ENCODE measurements at places on chromosomes 3 and 15. TPM values are rescaled to one million over a fixed set of nuclear protein-coding genes. Genes with fewer than 3 reads are reported as not detected.

CFAP161 gene
- total RNA-seq: not detected

UTS2B gene
- not detected for total RNA-seq

MPI gene
- 33.9 TPM for total RNA-seq

RPL4 gene
- 5,368 TPM for total RNA-seq

ERICH6 gene
- total RNA-seq: 0.10 TPM

CEMIP gene
- 1.0 TPM for total RNA-seq

GOLGA6L9 gene
- 1.8 TPM for total RNA-seq

DPPA2 gene
- not detected for total RNA-seq

SPATA12 gene
- total RNA-seq: 0.29 TPM

ANKRD34C gene
- not detected for total RNA-seq

C3orf49 gene
- not detected for total RNA-seq

SNX1 gene
- total RNA-seq: 73.9 TPM

SLC28A1 gene
- not detected for total RNA-seq

PYGO1 gene
- total RNA-seq: 7.2 TPM

EXOSC7 gene
- total RNA-seq: 46.5 TPM

DRD3 gene
- total RNA-seq: not detected

SAMD7 gene
- total RNA-seq: not detected

HTR3E gene
- not detected for total RNA-seq

PLSCR5 gene
- total RNA-seq: not detected

ROBO1 gene
- 8.3 TPM for total RNA-seq

LYZL4 gene
- total RNA-seq: not detected

CDCP1 gene
- total RNA-seq: 6.5 TPM

MFGE8 gene
- total RNA-seq: 320 TPM

RPL15 gene
- 3,030 TPM for total RNA-seq

GADL1 gene
- not detected for total RNA-seq

DPPA4 gene
- not detected for total RNA-seq

CD86 gene
- not detected for total RNA-seq

A4GNT gene
- total RNA-seq: not detected

CYP11A1 gene
- total RNA-seq: not detected

FBLN2 gene
- 1.7 TPM for total RNA-seq

P2RY14 gene
- total RNA-seq: not detected

SCAANT1 gene
- total RNA-seq: not detected

APOD gene
- 1.8 TPM for total RNA-seq

MASP1 gene
- not detected for total RNA-seq

PLA2G4D gene
- total RNA-seq: not detected

SLC6A20 gene
- total RNA-seq: 0.08 TPM

MYZAP gene
- 1.3 TPM for total RNA-seq

TRPC1 gene
- total RNA-seq: 8.6 TPM

TMCO5A gene
- not detected for total RNA-seq

PDIA5 gene
- total RNA-seq: 30.1 TPM

TRH gene
- not detected for total RNA-seq

CPLX3 gene
- total RNA-seq: not detected

TUSC7 gene
- not detected for total RNA-seq

NANOGP8 gene
- not detected for total RNA-seq

GJD2 gene
- total RNA-seq: not detected

CFAP20DC gene
- total RNA-seq: 1.9 TPM

CCR8 gene
- total RNA-seq: not detected

SLC9C1 gene
- total RNA-seq: not detected

PRRT3 gene
- 1.8 TPM for total RNA-seq

GOLGA8H gene
- 2.4 TPM for total RNA-seq
